ENCODE measurements at places on chromosomes 3 and 15.

- DNase-seq = no peak
Observed at GRCh38 chr3:182364323-182364722, 429.0 kb upstream of the ATP11B start.

DNA sequence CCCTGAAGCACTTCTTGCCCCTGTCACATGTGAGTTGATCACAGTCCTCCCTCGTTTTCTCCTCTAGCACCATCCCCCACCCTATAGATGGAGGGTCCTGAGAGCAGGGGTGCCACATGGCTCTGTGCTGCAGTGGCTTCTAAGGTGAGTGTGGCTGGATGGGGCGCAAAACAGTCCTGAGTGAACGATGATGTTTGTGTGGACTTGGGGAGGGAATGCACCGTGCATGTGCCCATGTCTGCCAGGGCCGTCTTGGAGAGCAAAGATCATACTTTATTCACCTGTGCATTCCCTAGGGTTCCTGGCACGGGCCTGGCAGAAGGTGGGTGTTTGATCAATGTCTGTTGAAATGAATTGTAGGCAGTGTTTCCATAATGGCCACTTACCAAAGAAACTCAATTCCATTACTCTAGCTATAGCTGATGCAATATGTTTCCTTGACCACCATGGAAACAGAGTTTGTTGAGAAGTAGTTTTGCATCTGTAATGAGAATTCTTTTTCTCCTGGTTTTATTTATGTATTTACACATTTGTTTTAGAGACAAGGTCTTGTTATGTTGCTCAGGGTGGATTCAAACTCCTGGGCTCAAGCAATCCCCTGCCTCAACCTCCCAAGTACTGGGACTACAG is 58.0 kb downstream of the ABTB1 start:
- DNase-seq = no peak

DNA sequence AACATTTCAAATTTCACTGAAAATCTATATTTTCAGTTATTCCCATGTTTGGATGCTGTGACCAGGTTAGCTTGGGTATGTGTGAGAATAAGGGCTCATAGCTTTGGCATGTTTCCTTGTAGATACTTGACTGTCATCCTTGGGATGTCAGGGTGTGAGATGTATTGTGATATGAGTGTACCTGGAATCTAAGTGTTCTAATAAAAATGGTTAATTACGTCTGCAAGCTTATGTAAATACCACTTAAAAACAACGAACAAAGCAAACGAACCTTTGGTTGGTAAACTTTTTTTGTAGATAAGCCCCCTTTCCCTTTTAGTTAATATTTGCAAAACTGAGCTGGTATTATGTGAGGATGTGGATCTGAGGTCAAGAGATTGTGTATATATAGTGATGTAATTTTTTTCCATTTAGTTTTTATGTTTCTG is 63.5 kb downstream of the FNDC3B start:
- no peak for DNase-seq

- peak; percentile 43 for DNase-seq
Observed at GRCh38 chr3:196274585-196274984, 12.9 kb downstream of the PCYT1A start.

- DNase-seq = no peak
Observed at GRCh38 chr3:30615615-30616346, 9.4 kb downstream of the TGFBR2 start.

DNA sequence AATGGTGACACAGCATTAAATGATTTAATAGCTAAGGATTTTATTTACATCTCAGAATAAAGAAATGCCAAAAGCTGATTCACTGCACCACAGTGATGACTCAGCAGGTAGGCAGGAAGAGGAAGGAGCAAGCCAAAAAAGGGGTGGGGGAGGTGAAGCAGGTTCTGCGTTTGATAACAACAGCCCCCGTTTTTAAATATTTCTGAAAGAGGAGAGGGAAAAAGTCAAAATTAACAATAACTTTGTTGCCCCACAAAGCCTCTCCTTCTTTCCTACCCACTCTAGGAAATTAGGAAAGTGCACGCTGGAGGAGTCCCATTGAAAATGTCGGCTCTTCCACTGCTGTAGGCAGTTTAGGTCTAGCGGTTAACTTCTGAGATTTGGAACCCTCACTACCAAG is 9.9 kb upstream of the CCDC54 start:
- DNase-seq = peak; percentile 21

DNA sequence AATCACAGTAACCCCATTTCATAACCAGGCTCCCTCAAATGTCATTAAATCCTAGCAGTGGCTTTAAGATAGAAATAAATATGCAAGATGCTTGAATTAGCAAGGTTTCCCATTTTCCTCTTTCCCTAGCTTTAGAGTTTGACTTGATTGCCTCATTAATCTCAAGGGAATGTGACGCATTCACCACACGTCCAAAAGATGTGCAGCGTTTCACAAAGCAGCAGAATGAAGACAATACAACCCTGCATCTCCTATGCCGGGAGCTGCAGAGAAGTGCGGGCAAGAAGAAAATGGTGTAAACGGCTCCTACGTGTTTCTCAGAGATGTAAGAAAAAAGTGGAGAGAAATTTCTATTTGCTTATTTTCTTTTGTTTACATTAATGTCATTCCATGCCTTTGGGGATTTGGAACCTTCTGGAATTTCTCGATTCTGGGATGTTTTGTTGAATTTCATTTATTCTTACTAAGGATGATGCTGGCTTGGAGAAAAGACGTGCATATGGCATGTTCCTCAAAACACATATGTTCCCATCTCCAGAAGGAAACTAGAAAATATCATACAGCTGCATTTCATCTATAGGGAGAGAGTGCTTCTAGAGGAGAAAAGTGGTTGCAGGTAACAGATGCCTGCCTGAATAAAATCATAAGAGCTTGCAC is 27.8 kb upstream of the FRMD4B start:
- DNase-seq = no peak

DNA sequence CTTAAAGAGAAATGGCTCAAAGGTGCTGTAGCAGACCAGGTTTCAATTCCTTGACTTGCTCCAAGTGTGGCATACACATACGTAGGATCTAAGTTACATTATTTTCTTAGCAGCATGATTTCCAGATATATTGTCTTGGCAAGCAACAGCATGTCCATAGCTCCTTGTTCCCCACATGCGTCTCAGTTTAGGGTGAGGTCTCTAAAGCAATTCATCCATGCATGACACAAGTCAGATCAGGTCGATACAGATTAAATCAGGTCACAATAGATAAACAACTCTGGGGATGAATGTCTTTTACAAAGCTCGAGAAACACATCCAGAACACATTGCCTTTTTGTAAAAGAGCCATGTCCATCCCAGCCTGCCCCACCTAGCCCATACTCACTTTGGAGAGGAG is 108.9 kb upstream of the ABHD17C start:
- no peak for DNase-seq

- no peak for DNase-seq
Observed at GRCh38 chr15:47781527-47781926, 64.2 kb downstream of the SEMA6D start.
